CD4-positive, CD25-positive, alpha-beta regulatory T cell (primary cell): ENCODE measurements at places on chromosomes 11 and 22. TPM values are rescaled to one million over a fixed set of nuclear protein-coding genes. Genes with fewer than 3 reads are reported as not detected.

MRGPRE gene
- total RNA-seq = not detected

EFCAB6 gene
- not detected for total RNA-seq

C11orf21 gene
- 41.8 TPM for total RNA-seq

KRTAP5-7 gene
- not detected for total RNA-seq

ARSA gene
- total RNA-seq = 81.3 TPM

TRIM49 gene
- not detected for total RNA-seq

CD81 gene
- 156 TPM for total RNA-seq

MAJIN gene
- total RNA-seq = not detected

CARNS1 gene
- 7.8 TPM for total RNA-seq

PLEKHA7 gene
- 1.8 TPM for total RNA-seq

POU2AF1 gene
- 4.8 TPM for total RNA-seq

PLAAT4 gene
- total RNA-seq = 118 TPM

KRTAP5-1 gene
- not detected for total RNA-seq

ASCL3 gene
- not detected for total RNA-seq

PPFIA1 gene
- 62.6 TPM for total RNA-seq

TNNI2 gene
- total RNA-seq = not detected

MS4A6A gene
- total RNA-seq = 1.3 TPM

CNIH2 gene
- 4.5 TPM for total RNA-seq

ATL3 gene
- 33.7 TPM for total RNA-seq

SHISAL1 gene
- not detected for total RNA-seq

TMEM191C gene
- total RNA-seq = 4.1 TPM

SIK3 gene
- 55.2 TPM for total RNA-seq

IRAG1 gene
- total RNA-seq = not detected

GATD1 gene
- 42.1 TPM for total RNA-seq

CLDN5 gene
- 1.7 TPM for total RNA-seq

CEP126 gene
- 0.64 TPM for total RNA-seq

OR51D1 gene
- total RNA-seq = not detected

OR51B2 gene
- total RNA-seq = not detected

AP1B1 gene
- 40.8 TPM for total RNA-seq

KRTAP5-4 gene
- not detected for total RNA-seq

COMT gene
- 27.3 TPM for total RNA-seq

CD3D gene
- total RNA-seq = 476 TPM

HARBI1 gene
- 19.2 TPM for total RNA-seq

TMPRSS6 gene
- 1.5 TPM for total RNA-seq

GUCY1A2 gene
- not detected for total RNA-seq

LRRC75B gene
- not detected for total RNA-seq

APOBEC3H gene
- total RNA-seq = 4.9 TPM

TRIM51 gene
- not detected for total RNA-seq

INS gene
- total RNA-seq = not detected

ARHGAP8 gene
- 2.6 TPM for total RNA-seq

NXPE4 gene
- total RNA-seq = not detected

ACTN3 gene
- not detected for total RNA-seq

FZD4 gene
- total RNA-seq = not detected

SLC22A8 gene
- not detected for total RNA-seq

ZNF70 gene
- 2.0 TPM for total RNA-seq

OR2AG1 gene
- not detected for total RNA-seq

SLC43A3 gene
- 19.1 TPM for total RNA-seq

USP2 gene
- total RNA-seq = 1.6 TPM

OR52H1 gene
- 0.37 TPM for total RNA-seq

HBG1 gene
- not detected for total RNA-seq

KCNJ1 gene
- not detected for total RNA-seq

UBASH3B gene
- 57.6 TPM for total RNA-seq

TOB2 gene
- total RNA-seq = 32.0 TPM

NLRX1 gene
- 7.8 TPM for total RNA-seq

STX5 gene
- 128 TPM for total RNA-seq

FAM180B gene
- 0.27 TPM for total RNA-seq

MRGPRX3 gene
- total RNA-seq = not detected

CCDC116 gene
- total RNA-seq = not detected

CD6 gene
- 398 TPM for total RNA-seq
